ENCODE measurements at places on chromosomes 7 and 10.

- no peak for DNase-seq
These were observed 606.5 kb upstream of the PFKP start for GRCh38 chr10:2460812-2461211.

DNA sequence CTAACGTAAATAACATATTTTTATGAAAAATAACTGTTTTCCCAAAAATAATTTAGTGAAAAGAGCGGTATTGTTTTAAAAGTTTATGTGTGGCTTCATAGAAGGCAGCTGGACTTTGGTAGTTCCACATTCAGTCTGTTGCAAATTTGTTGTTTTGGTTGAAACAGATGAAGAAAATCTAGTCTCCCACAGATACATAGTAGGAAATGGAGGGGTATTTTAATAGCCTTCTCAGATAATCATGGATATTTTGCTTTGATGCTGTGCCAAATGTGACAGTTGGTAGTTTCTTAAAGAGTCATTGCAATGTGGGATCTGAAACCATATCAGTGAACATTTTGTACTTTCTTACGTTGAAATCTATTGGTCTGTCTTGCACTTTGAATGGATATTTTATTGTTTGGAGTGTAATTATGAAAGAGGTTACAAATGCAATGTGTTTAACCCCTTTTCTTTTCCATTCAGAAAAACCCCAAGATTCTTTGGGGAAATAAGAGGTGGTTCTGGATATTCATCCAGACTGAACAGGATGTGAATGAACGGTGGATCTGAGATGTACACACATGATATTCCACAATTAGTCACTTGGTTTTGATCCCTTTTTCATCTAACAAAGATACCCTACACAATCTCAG is 10.4 kb downstream of the ZNF365 start:
- no peak for DNase-seq

DNA sequence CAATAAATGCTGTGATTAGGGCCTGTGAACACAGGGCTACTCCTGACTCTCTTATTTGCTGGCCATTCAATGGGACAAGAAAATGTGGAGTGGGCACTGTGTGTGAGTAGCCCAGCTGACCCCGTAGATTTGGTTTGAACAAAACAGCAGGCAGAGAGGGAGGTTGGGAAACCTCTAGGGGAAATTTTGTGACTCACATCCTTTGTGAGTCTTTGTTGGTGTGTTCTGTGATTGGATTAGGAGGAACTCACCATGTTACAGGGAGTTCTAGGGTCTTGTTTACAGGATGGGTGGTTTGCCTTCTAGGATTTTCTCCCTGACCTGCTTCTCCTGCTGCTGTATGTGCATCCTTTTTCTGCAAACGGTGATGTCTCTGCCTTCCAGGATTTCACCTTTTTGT is 128.3 kb upstream of the MKI67 start:
- no peak for DNase-seq

DNA sequence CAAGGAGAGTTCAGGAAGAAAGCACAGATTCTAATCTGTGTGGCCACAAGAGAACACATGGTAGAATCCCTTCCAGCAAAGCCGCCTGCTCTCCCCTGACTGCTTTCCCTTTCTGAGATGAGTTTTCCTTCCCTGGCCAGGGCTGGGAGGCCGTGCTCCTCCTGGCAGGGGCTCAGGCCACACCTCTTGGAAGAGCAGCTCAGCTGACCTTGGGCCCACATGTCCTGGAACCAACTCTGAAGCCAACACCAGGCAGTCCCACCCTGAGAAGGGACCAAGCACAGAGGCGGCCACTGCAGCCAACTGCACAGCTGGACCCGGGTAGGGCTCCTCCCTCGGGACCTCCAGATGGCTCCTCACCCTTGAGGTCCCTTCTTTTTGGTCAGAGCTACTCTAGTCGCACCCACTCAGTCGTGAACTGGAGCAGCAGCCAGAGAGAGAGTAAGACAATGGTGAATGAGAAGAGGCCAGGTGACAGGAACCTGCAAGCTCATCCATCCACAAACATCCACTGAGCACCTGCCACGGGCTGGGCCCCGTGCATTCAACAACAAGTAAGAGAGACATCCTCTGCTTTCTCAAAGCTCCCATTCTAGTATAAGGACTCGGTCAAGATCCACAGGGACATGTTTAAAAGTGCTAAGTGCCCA is 40.3 kb downstream of the FAM53B start:
- no peak for DNase-seq

DNA sequence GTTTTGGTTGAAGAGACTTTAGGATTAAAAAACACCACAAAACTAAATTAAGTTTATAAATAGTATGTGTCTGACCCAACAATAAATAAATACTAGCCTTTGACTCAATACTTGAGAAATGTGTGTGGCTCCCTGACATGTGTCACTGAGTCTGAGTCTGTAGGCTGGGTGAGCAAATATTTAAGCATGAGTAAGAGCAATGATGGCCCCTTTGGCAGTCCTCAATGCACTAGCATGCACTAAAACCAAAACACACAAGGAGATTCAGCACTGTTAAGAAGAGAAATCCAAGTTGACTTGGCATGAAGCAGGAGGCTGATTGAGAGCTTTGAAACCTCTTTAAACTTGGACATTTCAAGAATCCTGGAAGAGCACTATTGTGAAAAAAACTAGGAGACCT is 37.1 kb downstream of the CCDC71L start:
- DNase-seq = no peak

Data from kidney epithelial cell (primary cell).